ENCODE measurements at places on chromosomes 7 and 10.

- no peaks in the 10 kb centered on the region for H3K27me3 ChIP-seq
- no peak overlapping the region for H3K27ac ChIP-seq
- H3K4me1 ChIP-seq = no peaks in the 10 kb centered on the region
- no peak for DNase-seq
These were observed 60.4 kb upstream of the NPVF start for GRCh38 chr7:25288556-25289307.

DNA sequence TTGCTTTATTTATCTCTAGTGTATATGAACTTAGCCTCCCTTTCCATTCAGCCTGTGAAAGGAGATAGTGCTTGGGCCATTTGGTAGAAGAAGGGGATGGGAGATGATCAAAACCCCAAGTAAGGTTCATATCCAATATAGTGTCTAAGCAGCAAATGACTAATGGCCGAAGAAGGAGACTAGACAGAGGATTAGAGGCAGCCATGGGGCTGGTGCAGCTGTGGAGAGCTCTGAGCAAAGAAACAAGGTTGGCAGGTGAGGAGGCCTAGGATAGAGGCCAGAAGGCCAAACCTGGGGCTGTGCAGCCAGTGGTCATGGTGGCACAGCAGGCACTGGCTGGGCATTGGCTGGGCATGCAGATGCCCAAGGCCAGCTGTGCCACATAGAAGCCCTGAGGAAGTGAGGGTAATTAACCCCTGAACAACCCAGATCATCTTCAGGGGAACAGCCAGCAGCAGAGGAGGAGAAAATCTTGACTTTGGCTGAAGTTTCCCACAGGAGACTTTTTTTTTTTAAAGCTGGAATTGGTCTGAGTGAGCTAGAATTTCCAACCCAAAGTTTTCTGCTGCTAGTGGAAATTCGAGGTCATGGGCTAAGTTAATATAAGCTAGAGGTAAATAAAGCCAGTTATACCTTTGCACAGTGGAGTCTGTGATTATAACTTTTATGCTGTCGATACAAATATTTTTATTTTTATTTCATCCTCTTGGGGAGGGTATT lies 10.3 kb upstream of the CPA1 start:
- H3K4me3 ChIP-seq = no peak overlapping the region
- no peak overlapping the region for H3K27ac ChIP-seq
- H3K4me1 ChIP-seq = no peaks in the 10 kb centered on the region
- no peaks in the 10 kb centered on the region for H3K27me3 ChIP-seq
- H3K36me3 ChIP-seq = no peaks in the 10 kb centered on the region
- DNase-seq = no peak

GRCh38 chr7:104861729-104862390 lies 152.1 kb upstream of the KMT2E start:
- no peak overlapping the region for H3K27ac ChIP-seq
- no peaks in the 10 kb centered on the region for H3K4me1 ChIP-seq
- H3K27me3 ChIP-seq = no peaks in the 10 kb centered on the region
- no peak overlapping the region for H3K4me3 ChIP-seq
- no peak for DNase-seq

DNA sequence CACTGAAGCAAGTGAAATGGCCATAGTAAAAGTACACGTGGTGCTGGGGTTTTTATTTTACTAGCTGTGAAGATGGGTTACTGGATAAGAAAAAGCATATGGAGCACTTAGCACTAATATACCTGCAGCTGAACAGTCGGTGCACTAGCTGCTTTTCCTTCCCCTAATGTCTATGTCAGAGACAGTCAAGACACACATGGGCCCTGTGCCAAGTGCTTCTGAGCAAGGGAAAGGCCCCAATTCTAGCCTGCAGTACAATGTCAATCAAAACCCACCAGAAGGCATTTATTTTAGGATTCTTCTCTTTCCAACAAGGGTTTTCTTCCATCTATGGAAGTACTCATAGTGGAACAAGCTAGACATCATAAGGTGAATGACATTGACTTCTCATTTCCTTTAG lies 716.7 kb downstream of the CCSER2 start:
- H3K4me3 ChIP-seq = no peak overlapping the region
- H3K27me3 ChIP-seq = no peaks in the 10 kb centered on the region
- no peaks in the 10 kb centered on the region for H3K36me3 ChIP-seq
- DNase-seq = no peak
- H3K27ac ChIP-seq = no peak overlapping the region

- DNase-seq = no peak
- H3K4me1 ChIP-seq = peaks cover 4% of the 10 kb centered on the region
- no peak overlapping the region for H3K27ac ChIP-seq
These were observed 2.2 kb upstream of the ATP6V0E2 start for GRCh38 chr7:149871576-149871975.

DNA sequence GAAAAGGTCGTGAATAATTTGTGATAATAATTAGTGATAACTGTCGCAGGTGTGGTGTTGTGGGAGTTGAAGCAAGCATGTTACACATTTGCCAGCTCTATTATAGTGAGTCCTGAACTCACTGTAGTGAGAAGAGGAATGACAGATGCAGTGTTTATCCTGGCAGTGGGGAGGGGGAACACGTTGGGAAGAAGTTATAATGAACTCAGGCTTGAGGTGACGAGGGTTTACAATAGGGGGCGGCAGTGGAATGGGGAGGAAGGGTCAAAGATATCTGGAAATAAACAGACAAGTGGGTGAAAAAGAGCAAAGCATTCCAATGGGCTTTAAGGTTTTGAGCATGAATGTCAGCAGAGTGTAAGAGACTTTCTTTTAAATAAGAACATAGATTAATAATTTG lies 49.6 kb downstream of the ITPRID1 start:
- H3K4me3 ChIP-seq = no peak overlapping the region
- H3K27ac ChIP-seq = no peak overlapping the region
- H3K27me3 ChIP-seq = no peaks in the 10 kb centered on the region
- no peaks in the 10 kb centered on the region for H3K4me1 ChIP-seq

DNA sequence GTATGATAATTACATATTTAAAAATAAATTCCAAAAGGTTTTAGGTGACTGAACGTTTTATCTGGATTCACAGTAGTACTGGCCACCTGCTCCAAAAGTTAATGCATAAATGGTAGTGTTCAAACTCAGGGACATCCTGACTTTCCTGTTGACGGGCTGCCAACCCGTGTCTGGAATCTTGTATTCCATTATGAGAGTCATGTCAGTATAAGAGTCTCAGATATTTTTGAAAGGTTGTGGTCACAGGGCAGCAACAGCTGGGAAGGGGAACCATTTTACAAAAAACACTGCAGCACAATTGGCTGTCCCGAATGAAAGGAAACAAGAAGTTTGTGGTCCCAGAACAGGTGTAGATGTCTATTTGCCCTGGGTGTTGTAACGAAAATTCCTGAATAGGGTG lies 2.8 kb downstream of the TDRD1 start:
- no peak overlapping the region for H3K4me3 ChIP-seq
- DNase-seq = no peak
- H3K4me1 ChIP-seq = no peaks in the 10 kb centered on the region

DNA sequence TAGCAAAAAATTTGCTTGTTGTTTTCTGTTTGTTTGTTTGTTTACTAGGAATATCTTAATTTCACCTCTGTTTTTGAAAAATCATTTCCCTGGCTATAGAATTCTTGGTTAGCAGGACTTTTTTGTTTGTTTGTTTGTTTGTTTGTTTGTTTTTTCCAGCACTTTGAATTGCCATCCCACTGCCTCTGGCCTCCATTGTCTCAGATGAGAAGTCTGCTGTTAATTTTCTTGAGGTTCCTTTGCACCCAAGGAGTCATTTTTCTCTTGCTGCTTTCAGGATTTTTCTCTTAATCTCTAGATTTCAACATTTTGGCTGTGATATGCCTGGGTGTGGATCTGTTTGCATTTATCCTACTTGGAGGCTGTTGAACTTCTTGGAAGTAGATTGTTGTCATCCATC lies 105.7 kb downstream of the FOXL3 start:
- DNase-seq = no peak
- no peaks in the 10 kb centered on the region for H3K36me3 ChIP-seq
- no peak overlapping the region for H3K4me3 ChIP-seq
- no peaks in the 10 kb centered on the region for H3K4me1 ChIP-seq
- no peaks in the 10 kb centered on the region for H3K27me3 ChIP-seq

- DNase-seq = no peak
- peak overlapping the region; percentile 96 for H3K4me3 ChIP-seq
- H3K36me3 ChIP-seq = no peaks in the 10 kb centered on the region
- H3K4me1 ChIP-seq = peaks cover 21% of the 10 kb centered on the region
- H3K27me3 ChIP-seq = no peaks in the 10 kb centered on the region
These were observed 247 bp downstream of the PARD3 start for GRCh38 chr10:34814913-34815184.

DNA sequence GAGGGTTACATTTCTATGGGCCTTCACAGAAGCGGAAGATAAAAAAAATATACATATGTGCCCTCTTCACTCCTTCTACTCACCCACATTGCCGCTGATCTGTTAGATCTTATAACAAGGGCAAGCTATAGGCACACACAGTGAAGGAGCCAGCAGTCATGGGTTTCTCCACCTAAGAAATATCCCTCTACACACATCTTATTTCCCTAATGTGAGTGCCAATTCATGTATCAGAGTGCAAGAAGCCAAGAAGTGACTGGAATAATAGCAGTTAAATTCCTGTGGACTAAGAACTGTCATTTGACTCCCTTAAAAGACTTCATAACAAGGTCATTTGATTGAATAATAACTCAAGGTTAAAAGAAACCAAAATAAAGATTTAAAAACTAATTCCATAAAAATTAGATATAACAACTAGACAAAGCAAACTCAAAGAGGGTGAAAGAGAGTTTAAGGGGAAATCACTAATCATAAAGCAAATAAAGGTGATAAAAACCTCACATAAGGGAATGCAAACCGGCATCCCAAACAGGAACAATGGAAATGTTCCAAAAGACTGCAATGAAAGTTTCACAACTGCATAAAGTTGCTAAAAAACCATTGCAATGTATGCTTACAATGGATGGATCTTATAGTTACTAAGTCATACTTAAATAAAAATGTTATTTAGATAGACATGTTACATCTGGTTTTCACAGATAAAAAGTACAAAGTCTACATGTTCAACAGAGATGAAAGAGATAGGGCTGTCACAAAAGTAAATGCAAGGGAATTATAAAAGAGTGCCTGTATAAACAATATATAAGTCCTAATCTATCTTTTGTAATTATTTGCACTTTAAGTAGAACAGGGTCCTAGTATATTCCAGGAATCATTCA lies 42.8 kb downstream of the ARHGAP21 start:
- no peak for DNase-seq
- no peak overlapping the region for H3K27ac ChIP-seq
- H3K4me3 ChIP-seq = no peak overlapping the region
- H3K4me1 ChIP-seq = peaks cover 12% of the 10 kb centered on the region
- H3K27me3 ChIP-seq = no peaks in the 10 kb centered on the region

GRCh38 chr7:151290355-151290760 lies 41.9 kb upstream of the SMARCD3 start:
- H3K4me3 ChIP-seq = no peak overlapping the region
- H3K4me1 ChIP-seq = no peaks in the 10 kb centered on the region
- H3K27ac ChIP-seq = no peak overlapping the region

- DNase-seq = no peak
- no peaks in the 10 kb centered on the region for H3K27me3 ChIP-seq
- H3K4me3 ChIP-seq = no peak overlapping the region
- H3K4me1 ChIP-seq = no peaks in the 10 kb centered on the region
- H3K27ac ChIP-seq = no peak overlapping the region
These were observed 331.3 kb downstream of the PLXNA4 start for GRCh38 chr7:132244903-132245480.

DNA sequence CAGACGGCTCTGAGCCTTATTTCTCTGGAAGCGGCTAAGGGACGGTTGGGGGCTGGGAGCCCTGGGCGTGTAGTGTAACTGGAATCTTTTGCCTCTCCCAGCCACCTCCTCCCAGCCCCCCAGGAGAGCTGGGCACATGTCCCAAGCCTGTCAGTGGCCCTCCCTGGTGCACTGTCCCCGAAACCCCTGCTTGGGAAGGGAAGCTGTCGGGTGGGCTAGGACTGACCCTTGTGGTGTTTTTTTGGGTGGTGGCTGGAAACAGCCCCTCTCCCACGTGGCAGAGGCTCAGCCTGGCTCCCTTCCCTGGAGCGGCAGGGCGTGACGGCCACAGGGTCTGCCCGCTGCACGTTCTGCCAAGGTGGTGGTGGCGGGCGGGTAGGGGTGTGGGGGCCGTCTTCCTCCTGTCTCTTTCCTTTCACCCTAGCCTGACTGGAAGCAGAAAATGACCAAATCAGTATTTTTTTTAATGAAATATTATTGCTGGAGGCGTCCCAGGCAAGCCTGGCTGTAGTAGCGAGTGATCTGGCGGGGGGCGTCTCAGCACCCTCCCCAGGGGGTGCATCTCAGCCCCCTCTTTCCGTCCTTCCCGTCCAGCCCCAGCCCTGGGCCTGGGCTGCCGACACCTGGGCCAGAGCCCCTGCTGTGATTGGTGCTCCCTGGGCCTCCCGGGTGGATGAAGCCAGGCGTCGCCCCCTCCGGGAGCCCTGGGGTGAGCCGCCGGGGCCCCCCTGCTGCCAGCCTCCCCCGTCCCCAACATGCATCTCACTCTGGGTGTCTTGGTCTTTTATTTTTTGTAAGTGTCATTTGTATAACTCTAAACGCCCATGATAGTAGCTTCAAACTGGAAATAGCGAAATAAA lies 175.5 kb downstream of the RNF216 start:
- no peaks in the 10 kb centered on the region for H3K4me1 ChIP-seq
- no peaks in the 10 kb centered on the region for H3K36me3 ChIP-seq
- no peak overlapping the region for H3K4me3 ChIP-seq
- H3K27ac ChIP-seq = no peak overlapping the region
- no peaks in the 10 kb centered on the region for H3K27me3 ChIP-seq

- no peaks in the 10 kb centered on the region for H3K27me3 ChIP-seq
- no peak overlapping the region for H3K4me3 ChIP-seq
- no peaks in the 10 kb centered on the region for H3K4me1 ChIP-seq
- no peak overlapping the region for H3K27ac ChIP-seq
- H3K36me3 ChIP-seq = no peaks in the 10 kb centered on the region
- no peak for DNase-seq
These were observed 113.8 kb upstream of the ADO start for GRCh38 chr10:62690703-62691102.

GRCh38 chr10:97684866-97685394 lies 2.1 kb downstream of the AVPI1 start:
- no peaks in the 10 kb centered on the region for H3K36me3 ChIP-seq
- no peaks in the 10 kb centered on the region for H3K27me3 ChIP-seq
- DNase-seq = no peak
- peak overlapping the region; percentile 85 for H3K27ac ChIP-seq

GRCh38 chr7:71470830-71471229 lies 338.9 kb downstream of the GALNT17 start:
- no peak overlapping the region for H3K27ac ChIP-seq
- no peaks in the 10 kb centered on the region for H3K36me3 ChIP-seq
- no peaks in the 10 kb centered on the region for H3K4me1 ChIP-seq
- no peak for DNase-seq

GRCh38 chr7:8594115-8594514 lies 160.7 kb downstream of the NXPH1 start:
- no peaks in the 10 kb centered on the region for H3K4me1 ChIP-seq
- no peaks in the 10 kb centered on the region for H3K27me3 ChIP-seq
- no peak overlapping the region for H3K27ac ChIP-seq
- H3K4me3 ChIP-seq = no peak overlapping the region

DNA sequence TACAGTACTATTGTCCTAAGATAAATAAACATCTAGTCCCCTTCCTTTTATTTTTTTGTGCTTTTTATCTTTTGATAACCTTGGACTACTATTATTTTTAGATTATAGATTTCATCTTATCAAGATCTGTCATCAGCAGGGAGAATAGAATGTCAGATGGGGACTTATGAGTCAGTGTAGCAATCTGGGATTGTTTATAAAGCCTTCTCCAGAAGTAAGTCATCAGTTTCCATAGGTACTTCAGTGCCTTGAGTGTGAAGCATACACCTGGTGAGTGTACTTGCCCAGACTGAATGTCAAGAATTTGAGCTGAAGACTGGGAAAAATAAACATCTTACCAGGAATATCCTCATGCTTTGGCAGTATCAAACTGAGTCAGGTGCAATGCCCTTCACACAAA lies 2.1 kb downstream of the CASD1 start:
- no peaks in the 10 kb centered on the region for H3K36me3 ChIP-seq
- DNase-seq = no peak
- no peak overlapping the region for H3K27ac ChIP-seq
- no peaks in the 10 kb centered on the region for H3K27me3 ChIP-seq
